ENCODE measurements at places on chromosomes 1 and 21.

DNA sequence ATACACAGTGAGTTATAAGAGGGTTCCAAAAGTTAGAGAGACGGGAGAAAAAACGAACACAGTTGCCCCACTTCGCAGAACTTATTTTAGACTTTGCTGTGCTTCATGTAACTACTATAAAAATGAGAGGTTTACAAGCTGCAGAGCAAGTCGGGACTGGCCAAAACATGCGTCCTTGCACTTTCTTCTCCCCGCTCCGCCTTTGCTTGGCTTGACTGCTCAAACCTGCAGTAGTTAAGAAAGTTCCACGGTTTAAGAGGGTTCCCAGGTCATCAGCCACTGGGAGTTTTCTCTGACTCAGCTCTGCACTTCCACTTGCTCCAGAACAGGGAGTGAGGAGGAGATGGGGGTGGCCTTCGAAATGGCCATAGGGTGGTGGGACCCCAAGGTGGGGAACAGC, 36.2 kb downstream of the CLIC6 start:
- DNase-seq: no peak

DNA sequence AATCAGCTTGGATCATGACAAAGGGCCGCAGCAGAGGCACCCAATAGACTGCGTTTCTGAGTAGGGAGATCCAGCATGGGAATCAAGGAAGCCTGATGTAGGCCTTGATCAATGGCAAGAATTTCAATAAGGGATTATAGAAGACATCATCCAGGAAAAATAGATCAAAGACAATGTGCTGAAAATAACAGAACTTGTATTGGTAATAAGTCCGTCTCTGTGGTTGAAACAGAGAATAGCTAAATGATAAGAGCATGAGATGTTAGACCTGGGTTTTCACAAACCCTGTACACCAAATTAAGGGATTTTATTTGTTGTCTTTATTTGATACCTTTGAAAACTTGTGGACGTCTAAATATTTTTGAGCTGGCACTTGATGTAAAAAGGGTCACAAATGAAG, 228.0 kb upstream of the SGIP1 start:
- no peak for DNase-seq

GRCh38 chr1:233566886-233567285, 47.0 kb upstream of the KCNK1 start:
- DNase-seq: no peak

DNA sequence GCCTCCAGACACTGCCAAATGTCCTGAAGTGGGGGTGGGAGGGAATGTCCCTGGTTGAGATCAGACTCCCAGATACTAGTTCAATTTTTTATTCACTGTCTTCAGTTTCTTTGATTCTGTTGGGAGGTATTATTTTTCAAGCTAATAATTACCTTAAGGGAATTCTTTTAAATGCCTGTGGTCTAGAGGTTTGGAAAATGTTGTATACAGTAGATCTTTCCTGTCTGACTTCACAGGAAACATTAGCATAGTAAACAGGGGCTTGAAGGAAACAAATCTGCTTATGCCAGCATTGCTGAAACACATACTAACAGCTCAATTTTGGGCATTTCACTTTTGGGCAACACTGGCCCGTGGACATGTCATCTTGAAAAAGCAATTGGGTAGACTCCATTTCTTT, 84.3 kb upstream of the HP1BP3 start:
- DNase-seq: no peak

DNA sequence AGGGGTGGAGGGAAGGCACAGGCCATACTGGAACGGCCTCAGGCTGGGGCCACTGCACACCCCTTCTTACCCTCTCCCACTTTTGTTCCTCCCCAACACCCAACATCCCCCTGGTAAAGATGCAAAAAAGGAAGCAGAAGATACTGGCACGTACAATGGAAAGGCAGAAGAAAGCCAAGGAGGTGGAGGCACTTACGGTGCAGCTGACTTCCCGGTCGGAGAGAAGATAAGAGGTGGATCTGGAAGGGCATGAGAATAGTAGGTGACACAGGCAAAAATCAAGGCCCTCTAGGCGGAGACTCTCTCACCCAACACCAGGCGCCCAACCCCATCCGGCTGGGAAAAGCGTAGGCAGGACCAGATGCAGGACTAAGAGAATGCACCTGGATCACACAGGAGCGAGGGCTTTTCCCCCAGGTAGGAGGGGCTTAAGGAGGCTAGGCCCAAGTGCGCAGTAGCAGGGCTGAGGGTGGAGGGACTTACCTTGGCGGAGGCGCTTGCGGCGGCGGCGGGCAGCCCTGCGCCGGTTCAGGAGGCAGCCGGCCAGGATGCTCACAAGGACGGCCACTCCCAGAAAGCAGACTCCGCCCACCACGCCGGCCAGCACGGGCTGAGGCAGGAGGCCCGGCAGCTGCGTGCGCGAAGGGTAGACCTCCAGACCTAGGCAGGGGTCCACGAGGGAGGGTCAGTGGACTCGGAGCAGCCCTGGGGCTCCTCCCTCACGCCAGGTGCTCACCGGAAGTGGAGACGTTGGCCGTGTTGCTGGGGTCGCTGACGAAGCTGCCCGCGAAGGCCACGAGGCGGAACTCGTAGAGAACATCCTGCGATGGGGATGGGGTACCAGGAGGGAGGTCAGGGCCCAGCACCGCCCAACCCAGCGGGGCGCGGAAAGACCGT, 4.1 kb upstream of the TAGLN2 start:
- no peak for DNase-seq

DNA sequence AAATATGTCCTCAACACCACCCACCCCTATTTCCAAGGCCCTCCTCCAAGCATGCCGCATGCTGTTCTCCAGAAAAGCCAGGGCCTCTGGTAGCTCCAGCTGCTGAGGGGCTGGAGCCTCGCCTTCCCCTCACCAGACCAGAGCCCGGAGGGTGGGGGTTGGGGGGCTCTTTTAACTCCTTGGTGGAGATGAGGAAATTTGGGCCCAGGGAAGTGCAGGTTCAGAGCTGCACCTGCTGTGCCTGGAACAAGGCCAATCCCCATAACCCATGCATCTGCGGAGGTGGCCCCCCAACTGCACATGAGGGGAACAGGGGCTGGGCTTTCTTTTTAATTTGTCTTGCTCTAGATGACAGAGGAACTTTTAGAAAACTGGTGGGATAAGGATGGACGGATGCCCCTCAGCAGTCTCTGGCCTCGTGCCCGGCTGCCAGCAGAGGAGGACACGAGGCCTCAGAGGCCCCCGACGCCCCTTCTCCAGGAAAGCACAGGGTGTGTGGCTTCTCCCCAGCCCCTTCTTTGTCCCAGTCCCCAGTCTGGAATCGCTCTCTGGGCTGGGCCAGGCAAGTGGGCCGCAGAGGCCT, 550 bp upstream of the SELENON start:
- DNase-seq: no peak

DNA sequence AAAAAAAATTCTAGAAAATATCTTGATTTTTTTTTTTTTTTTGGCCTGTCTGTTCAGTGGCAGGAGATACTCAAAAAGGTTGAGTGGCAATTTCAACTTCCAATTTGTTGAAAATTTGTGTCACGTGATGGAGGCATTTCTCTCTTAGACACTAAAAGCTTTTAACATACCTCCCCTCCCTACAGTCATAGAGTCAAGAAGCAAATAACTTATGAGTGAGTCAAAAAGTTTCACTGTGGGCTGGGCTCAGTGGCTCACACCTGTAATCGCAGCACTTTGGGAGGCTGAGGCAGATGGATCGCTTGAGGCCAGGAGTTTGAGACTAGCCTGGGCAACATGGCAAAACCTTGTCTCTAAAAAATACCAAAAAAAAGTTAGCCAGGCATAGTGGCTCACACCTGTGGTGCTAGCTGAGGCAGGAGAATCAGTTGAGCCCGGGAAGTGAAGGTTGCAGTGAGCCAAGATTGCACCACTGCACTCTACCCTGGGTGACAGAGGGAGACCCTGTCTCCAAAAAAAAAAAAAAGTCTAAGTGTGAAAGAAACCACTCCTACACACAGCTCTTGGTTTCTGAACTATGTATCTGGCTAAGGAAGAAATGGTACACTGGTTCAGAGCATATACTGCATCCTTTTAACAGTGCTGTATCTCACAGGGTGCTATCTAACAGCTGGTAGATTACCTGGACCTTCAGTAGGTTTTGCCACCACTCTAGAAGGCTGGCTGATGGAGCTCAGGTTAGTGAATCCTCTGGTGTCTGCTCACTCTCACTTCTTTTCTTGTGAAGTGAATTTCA, 11.6 kb upstream of the BSDC1 start:
- no peak for DNase-seq

- peak; percentile 83 for DNase-seq
These were observed 40.1 kb downstream of the DNM3 start for GRCh38 chr1:171881442-171881841.

- DNase-seq: peak; percentile 18
These were observed 34.3 kb downstream of the PCNX2 start for GRCh38 chr1:233261206-233261605.

DNA sequence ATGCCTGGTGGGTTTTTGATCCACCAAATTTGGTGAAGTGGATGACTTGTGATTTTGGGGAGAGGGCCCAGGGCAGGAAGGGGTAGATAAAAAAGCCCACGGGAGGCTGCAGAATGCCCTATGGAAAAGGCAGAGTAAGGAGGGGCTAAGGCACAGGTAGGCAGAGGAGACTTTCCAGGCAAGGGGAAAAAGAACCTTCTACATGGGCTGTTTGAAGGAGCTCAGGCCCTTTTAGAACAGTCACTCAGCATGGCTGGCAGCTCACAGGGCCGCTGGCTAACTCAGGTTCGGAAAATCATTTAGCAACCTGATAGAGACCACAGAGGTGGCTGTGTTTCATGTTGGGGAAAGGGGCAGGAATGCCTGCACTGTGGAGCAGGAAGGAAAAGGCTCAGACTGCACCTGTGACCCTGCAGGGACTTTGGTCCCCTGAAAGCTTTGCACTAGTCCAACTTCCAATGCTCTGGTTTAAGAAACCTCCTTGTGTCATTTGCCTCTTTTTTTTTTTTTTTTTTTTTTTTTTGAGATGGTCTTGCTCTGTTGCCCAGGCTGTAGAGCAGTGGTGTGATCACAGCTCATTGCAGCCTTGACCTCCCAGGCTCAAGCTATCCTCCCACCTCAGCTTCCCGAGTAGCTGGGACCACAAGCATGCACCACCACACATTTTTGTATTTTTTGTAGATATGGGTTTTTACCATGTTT, 58.5 kb upstream of the ENAH start:
- no peak for DNase-seq

DNA sequence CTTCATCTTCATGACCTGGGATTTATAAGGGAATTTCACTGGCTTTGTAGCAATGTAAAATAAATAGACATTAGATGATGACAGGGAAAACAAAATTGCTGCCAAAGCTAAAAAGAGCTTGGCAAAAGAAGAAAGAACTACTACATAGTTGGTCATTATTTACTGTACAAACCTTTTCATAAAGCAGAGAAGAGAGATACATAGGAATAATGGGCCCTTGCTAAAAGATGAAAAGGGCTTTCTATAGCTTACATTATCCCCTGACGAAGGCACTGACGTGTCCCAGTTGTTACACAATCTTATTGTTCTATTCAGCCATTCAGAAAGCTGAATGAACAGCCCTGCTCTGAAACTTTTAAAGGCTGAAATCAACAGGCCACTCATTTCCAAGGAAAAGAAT, 57.1 kb downstream of the ZC3H11B start:
- no peak for DNase-seq

- no peak for DNase-seq
These were observed 461.8 kb upstream of the CXADR start for GRCh38 chr21:17051054-17051453.

GRCh38 chr1:179779645-179780272, 36.7 kb downstream of the FAM163A start:
- no peak for DNase-seq

DNA sequence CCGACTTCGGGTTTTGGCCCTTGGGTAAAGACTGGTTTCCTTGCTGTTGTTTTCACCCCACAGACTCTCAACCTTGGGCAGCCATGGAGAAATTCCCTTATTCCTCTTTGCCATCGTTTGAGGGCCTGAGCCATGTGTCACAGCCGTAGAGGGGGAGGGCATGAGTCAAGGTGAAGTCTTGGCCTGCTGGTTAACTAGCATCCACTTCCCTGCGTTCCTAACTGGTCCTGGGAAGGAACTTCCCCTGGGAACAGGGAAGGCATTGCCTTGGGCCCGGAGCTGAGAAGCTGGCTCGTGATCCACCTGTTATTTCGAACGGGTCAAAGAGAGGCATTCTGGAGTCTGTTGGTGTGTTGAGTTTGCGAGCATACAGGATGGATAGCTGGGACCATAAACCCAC, 464.9 kb downstream of the CAMTA1 start:
- DNase-seq: no peak

DNA sequence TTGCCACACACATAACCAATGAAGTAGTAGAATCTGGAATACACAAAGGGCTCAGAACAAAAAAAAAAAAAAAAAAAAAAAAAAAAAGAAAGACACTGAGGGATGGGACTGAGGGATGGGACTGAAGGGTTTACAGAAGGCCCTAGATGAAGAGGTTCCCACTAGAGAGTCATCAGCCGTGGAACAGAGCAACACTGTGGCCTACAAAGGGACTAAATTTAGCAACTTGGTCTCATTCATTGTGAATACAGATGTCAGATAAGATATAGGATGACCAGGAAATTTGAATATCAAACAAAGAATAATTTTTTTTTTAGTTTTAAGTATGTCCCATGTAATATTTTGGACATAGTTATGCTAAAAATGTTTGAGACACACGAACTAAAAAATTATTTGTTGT, 62.1 kb downstream of the GLUL start:
- DNase-seq: peak; percentile 83

DNA sequence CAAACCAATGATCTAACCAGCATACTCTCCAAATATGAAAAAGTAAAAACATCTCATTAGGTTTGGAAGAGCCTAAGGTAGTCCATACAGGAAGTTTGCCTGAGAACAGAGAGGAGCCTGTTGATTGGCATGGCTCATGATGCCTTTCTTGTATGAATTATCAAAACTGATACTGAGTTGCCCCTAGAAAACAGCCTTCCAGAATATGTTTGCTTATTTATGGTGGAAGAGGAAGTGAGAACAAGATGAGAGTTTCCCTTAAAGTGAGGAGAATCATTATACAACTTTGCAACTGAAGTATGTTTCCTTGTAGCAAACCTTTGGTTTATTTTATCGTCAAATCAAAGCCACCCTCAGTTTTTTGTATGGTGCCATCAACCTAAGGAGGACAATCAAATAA, 23.8 kb upstream of the KIAA1614 start:
- DNase-seq: no peak

GRCh38 chr21:41751611-41752011, 15.2 kb downstream of the RIPK4 start:
- peak; percentile 61 for DNase-seq

DNA sequence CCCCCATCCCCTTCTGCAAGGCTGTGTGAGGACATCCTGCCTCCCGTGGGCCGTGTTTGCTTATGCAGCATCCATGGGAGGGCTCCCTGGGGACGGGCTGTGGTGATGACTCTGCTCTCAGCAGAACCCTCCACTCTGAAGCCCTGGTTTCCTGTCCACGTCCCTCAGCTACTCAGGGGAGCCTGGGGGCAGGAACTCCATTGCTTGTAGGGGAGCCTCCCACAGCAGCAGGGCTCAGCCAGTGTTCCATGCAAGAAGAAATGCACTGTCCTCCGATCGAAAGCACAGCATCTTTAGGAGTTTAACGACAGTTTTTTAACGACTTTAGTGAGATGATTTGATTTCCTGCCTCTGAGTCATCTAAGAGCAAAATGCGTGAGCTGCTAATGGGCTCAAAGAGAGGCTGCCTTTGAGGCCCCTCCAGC, 8.3 kb upstream of the KCNAB2 start:
- DNase-seq: no peak

All from NCI-H526 treated with DMSO at 0.1 percent for 48 hours (cell line).